Tongue (tissue), 3 donors: ENCODE measurements at places on chromosomes 5 and 9.

DNA sequence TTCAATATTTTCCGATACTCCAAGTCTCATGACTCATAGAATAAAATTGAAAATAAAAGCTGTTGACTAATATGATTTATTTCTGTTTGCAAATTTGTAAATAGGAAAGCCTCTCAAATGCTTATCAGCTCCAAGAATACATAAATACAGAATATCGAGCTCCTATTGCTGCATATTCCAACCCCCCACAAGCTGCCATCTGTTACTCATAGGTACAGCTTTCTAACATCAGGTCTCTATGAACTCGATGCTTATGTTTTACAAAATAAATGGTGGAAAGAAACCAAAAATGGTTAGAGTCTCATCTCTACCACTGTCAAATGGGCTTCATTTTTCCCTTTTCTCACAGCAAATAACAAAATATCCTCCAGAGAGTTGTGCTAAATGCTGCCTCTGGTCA is 631.6 kb upstream of the CDH18 start:
- no peak for DNase-seq

GRCh38 chr9:120934281-120934680 is 7.7 kb upstream of the TRAF1 start:
- DNase-seq = no peak

DNA sequence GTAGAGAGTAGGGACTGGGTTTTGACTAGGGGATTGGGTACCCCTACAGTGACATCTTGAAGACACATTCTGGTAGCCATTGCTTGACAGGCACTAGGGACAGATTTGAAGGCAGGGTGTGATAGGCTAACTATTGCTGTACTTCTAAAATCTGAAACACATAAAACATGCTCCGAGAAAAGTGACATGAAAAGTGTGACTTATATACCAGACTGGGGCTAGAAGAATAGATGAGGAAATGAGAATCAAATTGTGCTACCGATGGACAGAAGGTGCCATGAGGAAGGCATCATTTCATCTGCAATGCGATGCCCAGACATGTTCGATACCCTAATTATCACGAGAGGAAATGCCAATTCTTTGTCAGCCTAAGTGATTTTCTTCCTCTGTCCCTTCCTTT is 475.8 kb downstream of the SPOCK1 start:
- DNase-seq = no peak

DNA sequence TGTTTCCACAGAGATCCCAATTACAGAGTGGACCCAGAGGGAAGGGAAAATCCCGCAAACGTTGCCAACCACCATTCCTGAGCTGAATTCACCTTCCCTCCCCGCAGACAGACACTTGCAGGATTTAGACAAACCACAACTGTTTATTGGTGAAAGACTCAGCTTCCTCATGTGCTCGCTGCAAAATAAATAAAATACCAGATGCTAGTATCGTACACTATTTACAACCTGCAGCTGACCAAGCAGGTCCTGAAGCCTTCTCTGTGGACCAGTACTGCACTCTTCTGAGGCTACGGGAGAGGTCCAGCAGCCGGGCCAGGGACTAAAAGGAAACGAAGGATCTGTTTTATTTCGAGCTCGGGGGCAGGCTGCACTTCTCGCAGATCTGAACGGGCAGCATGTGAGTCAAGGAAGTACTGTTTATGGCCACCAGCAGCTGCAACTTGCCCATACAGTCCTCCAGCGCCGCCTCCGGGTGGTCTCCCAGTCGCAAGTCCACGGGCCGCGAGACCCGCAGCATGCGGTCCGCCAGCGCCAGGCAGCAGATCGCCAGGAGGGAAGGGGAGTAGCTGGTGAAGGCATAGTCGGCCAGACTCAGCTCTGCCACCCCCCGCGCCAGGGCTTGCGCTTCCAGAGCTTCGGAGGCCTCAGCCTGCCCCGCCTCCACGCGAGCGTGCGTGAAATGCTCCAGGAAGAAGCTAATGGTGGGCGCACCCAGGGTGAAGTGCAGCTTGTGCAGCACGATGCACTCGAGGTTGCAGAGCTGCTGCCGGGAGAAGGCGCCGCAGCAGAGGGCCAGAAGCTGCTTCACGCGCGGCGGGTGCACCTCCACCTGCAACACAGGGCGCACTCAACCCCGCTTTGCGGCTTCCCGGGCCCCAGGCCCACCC is 2.1 kb downstream of the CCNO start:
- peak; percentile 44 for DNase-seq

DNA sequence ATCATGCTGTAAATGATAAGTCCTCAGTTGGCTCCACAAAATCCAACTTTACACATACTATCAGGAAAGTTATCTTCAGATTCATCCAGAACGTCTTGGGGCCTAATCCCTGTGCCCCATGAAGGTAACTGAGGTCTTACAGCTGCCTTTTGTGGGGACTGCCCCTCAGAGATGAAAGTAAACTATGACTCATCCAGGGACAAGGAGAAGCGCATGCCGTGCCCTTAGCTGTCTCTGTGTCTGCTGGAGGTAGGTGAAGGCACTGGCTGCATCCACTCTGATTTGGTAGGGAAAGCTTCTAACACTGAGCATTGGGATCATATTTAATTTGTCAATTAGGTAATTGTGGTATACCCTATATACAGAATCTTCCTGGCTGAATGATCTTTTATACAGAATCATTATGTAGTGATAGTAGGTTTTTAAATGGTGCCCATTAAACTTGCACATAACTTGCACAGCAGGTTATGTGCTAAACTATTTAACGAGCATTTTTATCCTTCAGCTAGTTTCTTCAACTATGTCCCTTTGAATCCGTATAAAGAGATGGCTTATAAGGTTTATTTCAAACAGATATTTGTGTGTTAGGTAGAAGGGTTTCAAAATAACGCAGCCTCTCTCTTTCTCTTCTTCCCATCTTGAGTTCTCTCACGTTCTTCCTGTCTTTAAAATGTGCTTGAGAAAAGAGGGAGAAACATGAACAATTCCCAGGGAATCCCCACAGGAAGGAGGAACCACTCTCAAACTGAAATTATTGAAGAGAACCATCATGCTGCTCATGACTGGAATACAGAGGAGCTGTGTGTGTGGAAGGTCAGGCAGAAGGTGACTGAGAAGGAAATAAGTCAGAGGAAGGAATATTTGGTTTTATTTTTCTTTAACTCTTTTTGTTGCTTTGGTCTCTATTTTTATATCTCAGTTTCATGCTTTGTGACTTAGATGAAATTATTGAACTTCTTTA is 250.9 kb downstream of the CD180 start:
- no peak for DNase-seq

- no peak for DNase-seq
Measured at GRCh38 chr9:117355542-117355941, 59.3 kb downstream of the ASTN2 start.

GRCh38 chr5:160197341-160198144 is 31.8 kb upstream of the FABP6 start:
- peak; percentile 24 for DNase-seq

DNA sequence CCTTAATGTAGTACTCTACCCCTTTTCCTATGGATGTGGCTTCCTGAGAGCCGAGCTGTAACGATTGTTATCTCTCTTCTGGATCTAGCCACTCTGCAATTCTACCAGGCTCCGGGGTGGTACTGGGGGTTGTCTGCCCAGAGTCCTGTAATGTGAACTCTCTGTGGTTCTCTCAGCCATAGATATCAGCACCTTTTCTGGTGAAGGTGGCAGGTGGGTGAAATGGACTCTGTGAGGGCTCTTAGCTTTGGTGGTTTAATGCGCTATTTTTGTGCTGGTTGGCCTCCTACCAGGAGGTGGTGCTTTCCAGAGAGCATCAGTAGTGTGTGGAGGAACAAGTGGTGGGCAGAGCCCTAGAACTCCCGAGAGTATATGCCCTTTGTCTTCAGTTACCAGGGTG is 122.1 kb downstream of the GABRG2 start:
- no peak for DNase-seq

- no peak for DNase-seq
Measured at GRCh38 chr9:136577941-136578625, 32.2 kb upstream of the NOTCH1 start.

GRCh38 chr5:134784241-134784920 is 25.8 kb downstream of the DDX46 start:
- no peak for DNase-seq

DNA sequence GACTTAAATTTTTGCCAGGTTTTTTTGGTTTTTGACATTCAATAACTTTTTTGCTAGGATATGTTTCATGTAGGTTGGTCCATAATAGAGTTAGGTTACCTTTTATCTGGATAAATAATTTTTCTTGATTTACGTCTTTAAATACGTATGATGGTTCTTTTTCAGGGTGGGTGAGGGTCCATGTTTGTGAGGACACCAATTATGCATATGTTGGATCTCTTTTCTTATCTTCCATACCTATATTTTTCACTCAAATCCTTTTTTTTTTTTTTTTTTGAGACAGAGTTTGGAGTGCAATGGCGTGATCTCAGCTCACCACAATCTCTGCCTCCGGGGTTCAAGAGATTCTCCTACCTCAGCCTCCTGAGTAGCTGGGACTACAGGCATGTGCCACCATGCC is 17.3 kb upstream of the CDC42SE2 start:
- no peak for DNase-seq

- DNase-seq = no peak
Measured at GRCh38 chr9:86979657-86980056, 32.4 kb upstream of the GAS1 start.

DNA sequence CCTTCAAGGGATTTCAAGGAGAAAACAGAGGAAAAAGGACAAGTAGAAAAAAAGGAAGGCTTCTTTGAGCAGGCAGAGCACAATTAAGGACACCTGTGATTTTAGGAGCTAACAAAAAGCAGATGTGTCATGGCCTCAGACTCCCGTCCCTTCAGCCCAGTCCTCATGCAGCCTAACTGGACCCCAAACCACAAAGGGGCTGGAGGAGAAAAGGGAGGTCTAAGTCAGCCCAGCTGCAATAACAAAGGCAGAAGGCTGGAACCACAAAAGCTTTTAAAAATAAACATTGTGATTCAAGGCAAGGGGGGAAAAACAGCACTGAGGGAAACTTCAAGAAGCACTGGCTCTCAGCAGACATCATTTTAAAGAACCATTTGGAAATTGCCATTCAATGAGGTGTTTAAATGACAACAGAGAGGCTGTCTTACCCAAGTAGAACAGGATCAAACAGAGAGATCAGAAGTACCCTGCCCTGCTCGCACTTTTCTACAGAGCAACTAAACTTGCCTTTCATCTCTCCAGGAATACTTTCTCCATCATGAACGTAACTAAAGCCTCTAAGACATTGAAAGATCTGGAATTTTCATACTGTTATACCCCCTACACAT is 89.3 kb downstream of the SEMA5A start:
- peak; percentile 81 for DNase-seq

DNA sequence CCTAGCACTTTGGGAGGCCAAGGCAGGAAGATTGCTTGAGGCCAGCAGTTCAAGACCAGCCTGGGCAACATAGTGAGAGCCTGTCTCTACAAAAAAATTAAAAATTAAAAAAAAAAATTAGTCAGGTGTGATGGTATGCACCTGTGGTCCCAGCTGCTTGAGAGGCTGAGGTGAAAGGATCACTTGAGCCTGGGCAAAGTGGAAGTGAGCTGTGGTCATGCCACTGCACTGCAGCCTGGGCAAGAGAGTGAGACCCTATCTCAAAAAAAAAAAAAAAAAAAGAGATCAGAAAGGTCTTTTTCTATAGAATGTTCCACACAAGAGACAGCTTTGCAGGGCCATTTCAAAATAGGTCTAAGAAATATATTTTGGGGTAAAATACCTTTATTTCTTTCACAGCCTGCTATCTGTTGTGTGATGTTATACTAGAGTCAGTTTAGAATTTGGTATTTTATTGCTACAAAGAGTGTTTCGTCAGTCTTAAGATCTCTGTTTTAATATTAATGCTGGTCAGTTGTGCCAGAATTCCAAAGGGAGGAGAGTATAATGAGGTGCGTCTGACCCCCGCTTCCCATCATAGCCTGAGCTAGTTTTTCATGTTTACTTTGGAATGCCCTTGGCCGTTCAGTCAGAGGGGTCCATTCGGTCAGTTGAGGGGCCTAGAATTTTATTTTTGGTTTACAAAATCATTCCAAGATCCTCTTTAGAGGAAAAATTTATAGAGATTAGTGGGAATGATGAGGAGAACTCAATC is 9.4 kb downstream of the LNPEP start:
- no peak for DNase-seq

GRCh38 chr9:132456241-132456640 is 46.2 kb downstream of the CFAP77 start:
- no peak for DNase-seq

GRCh38 chr9:134916161-134916665 is 1.5 kb downstream of the FCN1 start:
- no peak for DNase-seq

DNA sequence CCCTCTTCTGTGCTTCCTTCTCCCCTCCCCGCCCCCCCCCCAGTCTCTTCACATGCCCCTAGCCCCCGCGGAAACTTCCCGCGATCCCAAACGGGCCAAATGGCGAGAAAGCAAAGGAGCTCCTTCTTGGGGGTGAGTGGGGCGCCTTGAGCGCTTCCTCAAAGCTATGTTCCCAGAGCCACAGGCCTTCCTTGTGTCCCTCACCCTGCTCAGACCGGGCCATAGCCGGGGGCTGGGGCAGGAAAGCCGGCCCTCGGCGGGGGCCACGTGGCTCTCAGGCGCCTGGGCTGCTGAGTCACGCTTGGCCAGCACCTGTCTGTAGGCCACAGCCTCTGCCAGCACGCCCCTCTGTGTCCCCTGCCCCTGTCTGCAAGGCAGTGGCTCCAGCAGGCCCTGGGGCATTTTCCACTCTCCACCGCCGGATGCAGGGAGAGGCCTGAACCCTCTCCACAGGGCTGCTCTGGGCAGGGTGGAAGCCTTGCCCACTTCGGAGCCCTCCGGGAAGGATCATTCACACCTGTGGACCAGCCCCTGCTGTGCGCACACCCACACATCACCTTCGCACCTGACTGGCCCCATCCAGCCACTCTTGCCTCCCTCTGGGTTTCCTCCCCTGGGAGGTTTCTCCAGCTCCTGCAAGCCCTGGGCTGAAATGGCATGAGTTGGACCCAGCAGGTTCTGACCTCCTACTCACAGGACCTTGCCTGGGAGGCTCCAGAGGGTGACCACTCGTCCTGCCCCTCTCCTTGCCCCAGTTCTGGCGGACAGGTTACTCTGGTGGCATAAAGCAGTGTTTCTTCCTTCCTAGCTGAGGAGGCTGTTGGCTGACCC is 1.2 kb upstream of the SQSTM1 start:
- peak; percentile 61 for DNase-seq

GRCh38 chr5:126189862-126190261 is 233.3 kb upstream of the GRAMD2B start:
- DNase-seq = no peak

GRCh38 chr5:69271376-69271775 is 36.7 kb downstream of the CDK7 start:
- DNase-seq = peak; percentile 35

DNA sequence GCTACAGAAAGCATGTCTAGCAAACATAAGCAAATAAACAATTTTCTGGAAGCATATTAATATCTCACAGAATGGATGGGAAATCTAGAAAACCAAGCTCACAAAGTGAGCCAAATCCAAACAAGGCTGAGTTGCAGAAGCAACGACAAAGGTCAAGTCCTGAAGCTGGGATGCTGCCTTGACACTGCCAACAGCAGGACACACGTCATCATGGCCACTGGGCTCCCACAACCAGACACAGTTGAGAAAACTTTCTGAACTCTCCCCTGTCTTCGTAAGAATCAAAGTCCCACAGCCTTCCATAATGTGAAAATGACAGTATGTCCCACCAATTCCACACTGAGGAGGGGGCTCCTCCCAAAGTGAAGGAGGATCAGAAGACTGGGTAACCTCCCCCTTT is 37.6 kb downstream of the EPB41L4A start:
- no peak for DNase-seq
